Activated T-cell treated with anti-CD3 and anti-CD28 coated beads for 1 hour (primary cell): ENCODE measurements at places on chromosomes 6 and 20.

GRCh38 chr6:41224800-41225199 is 3.3 kb upstream of the TREML4 start:
- no peak for DNase-seq

GRCh38 chr6:141103246-141103645 is 1029.5 kb upstream of the GJE1 start:
- no peak for DNase-seq

GRCh38 chr6:31947864-31948263 is 2.0 kb downstream of the CFB start:
- DNase-seq, result no peak

- DNase-seq, result no peak
Measured at GRCh38 chr6:136510782-136511181, 39.4 kb downstream of the MAP7 start.

- no peak for DNase-seq
Measured at GRCh38 chr6:112245511-112246203, 8.7 kb downstream of the LAMA4 start.

DNA sequence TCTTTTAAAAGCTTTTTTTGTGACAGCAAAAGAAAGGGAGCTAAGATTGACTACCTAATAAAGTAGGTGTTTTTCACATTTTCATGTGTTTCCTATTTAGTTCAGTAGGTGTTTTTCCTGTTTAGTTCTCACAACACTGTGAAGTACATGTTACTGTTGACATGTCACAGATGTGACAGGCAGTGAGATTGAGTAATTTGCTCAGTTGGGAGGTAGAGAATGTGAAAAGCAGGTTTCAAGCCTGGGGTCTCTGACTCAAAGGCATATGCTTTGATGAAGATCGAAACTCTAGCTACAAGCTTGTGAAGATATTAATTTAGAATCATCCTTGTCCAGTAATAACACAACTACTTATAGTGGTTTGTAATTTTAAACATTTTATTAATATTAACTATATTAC is 43.1 kb downstream of the SLX4IP start:
- no peak for DNase-seq

- DNase-seq, result no peak
Measured at GRCh38 chr6:133947302-133947900, 5.6 kb upstream of the TBPL1 start.

DNA sequence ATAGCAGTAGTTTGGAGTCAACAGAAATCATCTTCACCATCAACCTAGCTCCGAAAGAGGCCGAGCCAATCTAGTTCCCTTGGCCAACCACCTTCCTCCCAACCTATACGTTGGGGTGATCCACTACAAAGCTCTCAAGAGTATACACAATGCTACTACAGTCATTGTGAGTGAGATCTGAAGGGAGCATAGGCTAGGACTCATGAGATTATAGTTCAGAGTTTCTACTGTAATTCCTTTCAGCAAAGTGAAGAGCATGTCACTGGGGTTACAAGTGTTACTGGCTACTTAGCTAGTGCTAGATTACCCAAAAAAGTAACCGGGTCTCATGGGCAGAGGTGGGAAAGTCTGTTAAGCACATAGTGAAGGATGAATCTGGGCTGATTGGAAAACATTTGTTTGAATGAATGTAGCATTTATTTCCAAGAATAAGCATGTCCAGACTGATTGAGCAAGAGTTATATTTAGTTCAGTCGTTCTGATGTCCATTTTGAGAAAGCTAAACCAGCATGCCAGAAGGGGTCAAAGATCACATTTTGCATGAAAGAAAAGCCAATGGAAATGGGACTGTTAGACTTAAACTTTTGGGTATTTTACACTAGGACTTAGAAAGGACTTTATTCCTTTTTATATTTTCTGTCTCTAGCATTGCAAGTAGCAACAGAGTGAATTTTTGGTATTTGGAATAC is 10.5 kb upstream of the ESR1 start:
- no peak for DNase-seq

- no peak for DNase-seq
Measured at GRCh38 chr6:166757232-166758135, 130.4 kb upstream of the RPS6KA2 start.

DNA sequence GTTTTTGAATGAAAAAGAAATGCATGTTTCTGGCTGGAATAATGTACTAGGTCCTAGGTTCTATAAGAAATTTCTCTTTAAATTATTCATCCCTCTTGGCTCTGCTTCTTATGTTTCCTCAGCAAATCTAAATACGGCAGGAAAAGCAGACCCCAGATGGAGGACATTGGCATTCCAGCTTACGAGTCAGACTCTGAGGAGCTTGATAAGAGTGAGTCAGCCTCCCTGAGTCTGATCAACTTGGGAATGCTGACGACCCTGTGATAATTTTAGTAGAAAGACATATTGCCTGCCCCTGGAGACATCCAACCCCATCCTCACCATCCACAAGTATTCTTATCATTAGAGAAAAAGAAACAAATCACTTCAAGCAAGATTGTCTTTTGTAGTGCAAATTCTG is 509.7 kb upstream of the MARCKS start:
- DNase-seq, result no peak

- no peak for DNase-seq
Measured at GRCh38 chr6:47729019-47729418, 30.6 kb downstream of the ADGRF4 start.

DNA sequence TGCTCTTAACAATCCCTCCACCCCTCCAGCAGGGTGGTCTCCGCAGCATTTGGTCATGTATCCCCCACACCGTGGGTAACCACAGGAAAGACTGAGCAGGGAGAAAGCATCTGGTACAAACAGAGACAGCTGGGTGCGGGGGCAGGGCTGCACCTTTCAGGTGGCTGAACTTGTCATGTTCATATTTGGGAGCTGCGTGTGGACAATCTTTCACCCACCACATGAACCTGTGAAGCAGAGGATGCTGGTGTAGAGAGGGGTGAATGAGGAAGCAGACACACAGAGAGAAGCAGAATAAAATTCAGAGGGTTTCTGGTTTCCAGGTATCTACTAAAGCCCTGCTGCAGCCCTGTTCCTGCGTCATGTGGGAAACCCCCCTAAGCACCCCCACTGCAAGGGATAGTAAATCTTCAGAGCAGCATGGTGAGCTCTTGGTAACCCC is 8.9 kb downstream of the GFOD1 start:
- no peak for DNase-seq

DNA sequence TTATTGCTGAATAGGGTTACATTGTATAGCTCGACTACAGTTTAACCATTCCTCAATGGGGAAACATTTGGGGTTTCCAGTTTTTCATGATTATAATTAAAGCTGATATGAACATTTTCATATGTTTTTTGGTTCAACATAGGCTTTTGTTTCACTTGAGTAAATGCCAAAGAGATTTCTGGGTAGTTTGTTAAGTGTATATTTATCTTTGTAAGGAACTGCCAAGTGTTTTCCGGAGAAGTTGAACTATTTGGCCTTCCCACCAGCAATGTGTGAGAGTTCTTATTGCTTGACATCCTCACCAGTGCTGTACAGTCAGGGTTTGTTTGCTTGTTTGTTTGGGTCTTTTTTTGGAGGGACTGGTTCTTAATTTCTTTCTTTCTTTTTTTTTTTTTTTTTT is 83.7 kb upstream of the RALY start:
- no peak for DNase-seq

DNA sequence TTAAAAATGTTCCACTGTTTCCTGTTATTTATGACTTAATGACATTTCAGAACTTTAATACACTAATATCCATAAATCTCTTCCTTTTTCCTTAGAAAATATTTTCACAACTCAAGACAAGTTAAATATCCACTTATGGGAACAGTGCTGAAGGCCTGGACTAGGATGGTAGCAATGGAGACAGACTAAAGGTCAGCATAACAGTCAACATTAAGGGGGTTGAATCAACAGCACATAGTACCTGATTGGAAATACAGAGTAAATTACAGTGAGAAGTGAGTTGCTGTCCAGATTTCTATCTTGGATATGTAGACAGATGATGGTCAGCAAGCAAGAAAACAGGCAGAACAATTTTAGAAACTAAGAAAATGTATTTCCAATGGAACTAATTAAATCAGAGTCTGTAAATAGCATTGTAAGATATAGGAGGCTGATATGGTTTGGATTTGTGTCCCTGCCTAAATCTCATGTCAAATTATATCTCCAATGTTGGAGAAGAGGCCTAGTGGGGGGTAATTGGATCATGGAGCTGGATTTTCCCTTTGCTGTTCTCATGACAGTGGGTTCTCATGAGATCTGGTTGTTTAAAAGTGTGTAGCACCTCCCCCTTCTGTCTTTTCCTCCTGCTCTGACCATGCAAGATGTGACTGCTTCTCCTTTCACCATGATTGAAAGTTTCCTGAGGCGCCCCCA is 682.7 kb downstream of the MAFB start:
- DNase-seq, result no peak

DNA sequence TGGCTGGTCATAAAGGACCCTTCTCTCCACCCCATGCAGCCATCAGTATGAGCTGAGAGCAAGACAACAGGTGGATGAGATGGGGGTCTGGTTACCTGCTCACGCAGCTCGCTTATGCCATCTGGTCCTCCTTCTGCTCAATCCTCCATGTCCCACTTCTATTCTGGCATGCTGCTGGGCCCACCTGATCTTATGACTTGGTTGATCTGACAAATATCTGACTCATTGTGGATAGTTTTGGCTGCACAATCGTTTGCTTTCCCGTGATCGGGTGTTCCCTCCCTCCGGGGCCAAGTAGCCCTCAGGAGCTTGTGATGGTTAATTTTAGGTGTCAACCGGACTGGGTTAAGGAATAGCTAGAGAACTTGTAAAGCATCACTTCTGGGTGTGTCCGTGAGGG is 26.6 kb upstream of the ELMO2 start:
- DNase-seq, result no peak

DNA sequence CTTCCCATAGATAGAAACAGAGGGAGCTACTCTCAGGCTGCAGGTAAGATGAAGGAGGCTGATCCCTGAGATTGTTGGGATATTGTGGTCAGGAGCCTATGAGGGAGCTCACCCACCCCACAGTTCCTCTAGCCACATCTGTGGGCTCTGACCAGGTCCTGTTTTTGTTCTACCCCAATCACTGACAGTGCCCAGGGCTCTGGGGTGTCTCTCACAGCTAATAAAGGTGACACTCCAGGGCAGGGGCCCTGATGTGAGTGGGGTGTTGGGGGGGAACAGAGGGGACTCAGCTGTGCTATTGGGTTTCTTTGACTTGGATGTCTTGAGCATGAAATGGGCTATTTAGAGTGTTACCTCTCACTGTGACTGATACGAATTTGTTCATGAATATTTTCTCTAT is 2.8 kb downstream of the HLA-F start:
- DNase-seq, result no peak

GRCh38 chr6:10401004-10401536 is 13.8 kb downstream of the TFAP2A start:
- DNase-seq, result no peak

- no peak for DNase-seq
Measured at GRCh38 chr20:47257771-47258170, 98.7 kb downstream of the ZMYND8 start.

DNA sequence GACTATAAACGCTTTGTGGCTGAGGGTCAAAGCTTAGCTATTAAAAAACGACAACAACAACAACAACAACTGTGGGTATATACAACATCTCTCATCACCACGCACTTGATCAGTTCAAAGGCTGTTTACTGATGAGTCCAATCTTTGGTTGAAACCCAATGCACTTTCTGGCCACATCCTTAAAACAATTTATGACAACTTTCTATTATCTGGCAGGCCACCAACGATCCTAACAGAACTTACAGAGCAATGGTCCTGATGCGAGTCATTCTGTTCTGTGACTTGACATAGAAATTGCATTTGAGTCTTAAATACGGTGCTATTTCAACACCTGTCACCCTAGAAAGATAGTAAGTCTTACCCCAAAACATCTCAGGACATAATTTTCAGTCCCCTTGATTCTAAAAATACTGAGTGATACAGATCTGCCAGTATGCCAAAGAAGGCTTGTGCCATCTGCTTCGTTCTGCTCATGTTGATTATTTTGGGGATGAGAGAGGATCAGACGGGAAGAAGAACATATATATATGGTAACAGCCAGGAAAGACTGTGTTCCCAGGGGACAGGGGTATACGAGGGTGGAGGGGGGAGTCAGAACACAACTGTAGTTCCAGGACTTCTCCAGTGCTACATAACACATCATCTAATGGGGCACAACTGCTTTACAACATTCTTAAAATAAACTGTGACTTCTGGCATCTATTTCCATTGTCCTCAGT is 55.8 kb downstream of the PLAGL1 start:
- no peak for DNase-seq

DNA sequence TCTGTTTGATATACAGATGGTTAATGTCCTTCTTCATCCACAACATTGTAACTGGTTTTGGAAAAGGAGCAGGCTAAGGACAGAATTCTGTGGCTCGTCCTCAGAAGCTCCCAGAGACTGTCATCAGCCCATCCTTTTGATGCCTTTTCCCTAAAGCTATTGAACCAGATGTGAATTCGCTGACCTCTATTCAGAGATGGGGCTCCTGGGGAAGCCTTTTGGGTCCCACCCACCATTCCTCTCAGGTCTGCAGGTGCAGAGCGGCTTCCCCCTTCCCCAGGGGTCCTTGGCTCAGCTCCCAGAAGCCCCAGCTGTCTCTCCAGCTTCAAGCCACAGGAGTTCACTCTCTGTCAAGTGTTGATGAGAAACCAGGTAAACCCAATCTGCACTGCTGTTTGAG is 191.7 kb downstream of the SMOC2 start:
- DNase-seq, result no peak
